Posterior cingulate gyrus (tissue), 11 donors: ENCODE measurements at places on chromosomes 12 and 14.

GRCh38 chr14:80634106-80634758 is 307.3 kb downstream of the CEP128 start:
- DNase-seq, result no peak

DNA sequence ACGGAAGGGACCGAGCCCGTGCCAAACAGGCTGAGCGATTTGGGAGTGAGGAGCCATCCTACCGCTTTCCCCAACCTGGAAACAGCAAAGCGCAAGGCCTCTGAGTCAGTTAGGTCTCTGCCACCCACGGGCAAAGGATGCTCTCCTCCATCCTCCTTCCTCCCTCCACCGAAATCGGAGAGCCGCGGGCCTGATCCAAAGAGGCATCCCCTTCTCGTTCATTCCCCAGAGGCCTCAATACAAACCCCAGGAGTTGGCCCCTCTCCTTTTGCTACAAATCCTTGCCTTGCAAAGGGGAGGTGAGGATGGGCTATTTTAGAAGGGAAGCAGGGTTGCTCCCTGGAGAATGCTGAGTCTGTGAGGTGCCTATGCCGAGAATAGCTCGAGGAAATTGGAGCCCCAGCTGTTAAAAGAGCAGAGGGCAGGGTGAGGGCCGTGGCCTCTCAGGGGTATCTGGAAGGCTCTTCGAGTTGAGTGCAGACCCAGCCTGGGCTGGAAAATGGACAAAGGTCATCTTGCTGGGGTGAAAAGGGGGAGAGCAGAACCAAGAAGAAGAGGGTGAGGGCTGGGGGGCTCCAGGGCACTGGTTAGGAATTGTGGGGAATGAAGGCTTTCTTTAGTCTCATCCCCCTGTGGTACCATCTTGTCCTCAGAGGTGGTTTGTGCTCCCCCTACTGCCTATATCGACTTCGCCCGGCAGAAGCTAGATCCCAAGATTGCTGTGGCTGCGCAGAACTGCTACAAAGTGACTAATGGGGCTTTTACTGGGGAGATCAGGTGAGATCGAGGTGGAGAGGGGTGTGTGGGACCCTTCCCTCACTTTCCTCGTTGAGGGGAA is 1.1 kb downstream of the TPI1 start:
- DNase-seq, result no peak

GRCh38 chr14:49896966-49897365 is 4.1 kb downstream of the ARF6 start:
- DNase-seq, result no peak

GRCh38 chr12:25995906-25996305 is 37.4 kb downstream of the RASSF8 start:
- no peak for DNase-seq

GRCh38 chr12:109767456-109767855 is 53.8 kb downstream of the FAM222A start:
- no peak for DNase-seq

DNA sequence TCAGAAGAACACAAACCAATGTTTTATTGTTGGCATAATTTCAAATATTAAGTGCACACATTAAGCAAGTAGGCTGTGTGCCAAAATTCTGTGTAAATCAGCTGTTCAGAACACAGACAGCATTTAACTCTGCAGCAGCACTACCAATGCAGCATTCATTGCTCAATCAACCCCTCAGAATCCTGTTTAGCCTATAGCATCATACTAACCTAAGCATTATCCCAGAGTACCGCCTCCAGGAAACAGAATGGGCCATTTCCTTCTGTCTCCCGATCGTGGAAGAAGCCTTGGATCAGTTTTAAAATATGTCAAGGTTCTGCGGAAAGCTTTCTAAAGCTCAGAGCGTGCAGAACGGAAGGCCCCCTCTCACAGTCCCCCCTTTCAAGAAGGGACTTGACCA is 3.3 kb downstream of the IL26 start:
- no peak for DNase-seq

GRCh38 chr12:47437570-47437969 is 268.3 kb downstream of the RPAP3 start:
- DNase-seq, result no peak
